ENCODE measurements at places on chromosomes 5 and 9.

DNA sequence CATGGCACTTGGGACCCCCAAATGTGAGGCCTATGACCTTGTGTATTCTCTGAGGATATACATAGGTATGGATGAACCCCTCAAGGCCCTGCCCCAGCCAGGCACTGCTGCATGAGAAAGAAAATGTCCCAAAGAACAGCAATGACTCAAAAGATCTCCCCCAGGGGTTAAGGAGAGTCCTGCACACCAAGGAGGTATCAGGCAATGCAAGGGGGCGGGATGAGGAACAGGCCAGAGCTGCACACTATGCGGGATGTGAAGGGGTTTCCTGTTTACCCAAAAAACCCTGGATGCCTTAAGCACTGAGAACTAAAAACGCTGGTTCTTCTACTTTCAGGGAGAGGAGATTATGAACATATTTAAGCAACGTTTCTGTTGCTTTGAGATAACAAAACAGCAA lies 3.4 kb downstream of the RAPGEF1 start:
- H3K27ac ChIP-seq: no peak overlapping the region
- H3K4me3 ChIP-seq: no peak overlapping the region
- no peak for DNase-seq
- H3K36me3 ChIP-seq: no peaks in the 10 kb centered on the region

DNA sequence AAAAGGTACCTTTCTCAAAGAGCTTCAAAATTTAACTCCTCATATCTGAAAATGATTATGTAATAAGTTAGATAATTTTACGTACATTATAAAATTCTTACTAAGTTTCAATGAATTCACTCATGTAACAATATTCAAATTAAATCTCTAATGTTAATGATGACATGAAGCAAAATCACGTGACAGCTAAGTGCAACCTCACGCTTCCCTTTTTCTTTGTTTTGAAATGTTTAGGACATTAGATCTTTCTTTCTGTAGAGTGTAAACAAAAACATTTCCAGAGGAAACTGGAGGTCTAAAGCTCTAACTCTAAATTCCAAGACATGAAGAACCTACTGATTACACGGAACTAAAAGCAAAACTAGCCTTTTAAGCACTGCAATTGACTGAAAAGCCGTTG lies 227.3 kb upstream of the TBCA start:
- no peaks in the 10 kb centered on the region for H3K36me3 ChIP-seq
- no peak overlapping the region for H3K4me3 ChIP-seq
- no peaks in the 10 kb centered on the region for H3K4me1 ChIP-seq
- no peak overlapping the region for H3K27ac ChIP-seq
- no peaks in the 10 kb centered on the region for H3K27me3 ChIP-seq
- DNase-seq: no peak

GRCh38 chr5:16390825-16391224 lies 74.8 kb downstream of the ZNF622 start:
- H3K4me3 ChIP-seq: no peak overlapping the region
- no peak overlapping the region for H3K27ac ChIP-seq
- no peaks in the 10 kb centered on the region for H3K27me3 ChIP-seq
- H3K4me1 ChIP-seq: no peaks in the 10 kb centered on the region

- no peak overlapping the region for H3K4me3 ChIP-seq
- no peak overlapping the region for H3K27ac ChIP-seq
- H3K27me3 ChIP-seq: no peaks in the 10 kb centered on the region
- DNase-seq: no peak
- no peaks in the 10 kb centered on the region for H3K36me3 ChIP-seq
Observed at GRCh38 chr9:98887918-98888510, 55.7 kb upstream of the COL15A1 start.

DNA sequence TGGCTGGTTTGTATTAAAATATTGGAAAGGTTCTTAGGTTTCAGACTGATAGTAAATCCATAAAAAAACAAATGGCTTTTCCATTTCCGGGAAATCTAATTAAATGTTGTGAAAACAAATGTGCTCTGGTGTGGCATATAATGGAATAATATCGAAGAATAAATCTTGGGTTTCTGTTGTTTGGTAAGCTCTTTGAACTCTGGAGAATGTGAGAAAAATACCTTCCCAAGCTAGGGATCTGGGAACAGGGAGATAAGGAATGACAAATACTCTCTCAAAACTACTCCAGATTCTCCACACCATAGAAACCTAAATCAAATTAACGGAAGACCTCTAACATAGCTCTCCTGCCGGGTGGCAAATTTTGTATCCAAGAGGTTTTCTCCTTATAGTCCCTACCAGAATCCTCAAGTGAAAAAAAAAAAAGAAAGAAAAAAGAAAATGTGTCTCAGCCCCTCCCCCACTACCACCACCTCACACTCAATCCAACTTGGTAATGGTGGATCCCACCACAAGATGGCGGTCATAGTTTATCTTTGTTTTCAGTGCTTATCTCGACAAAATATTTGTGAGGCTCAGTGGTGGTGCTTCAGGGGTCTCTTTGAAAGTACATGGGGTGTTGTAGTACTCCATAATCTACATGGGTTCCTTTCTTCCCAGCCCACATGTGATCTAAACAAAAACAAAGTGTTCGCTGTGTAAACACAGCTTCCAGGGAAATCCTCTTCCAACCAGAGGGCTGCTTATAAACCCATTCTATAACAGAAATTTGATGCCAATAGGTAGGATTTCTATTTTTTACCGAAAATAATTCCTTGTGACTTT lies 54.5 kb upstream of the FST start:
- no peaks in the 10 kb centered on the region for H3K4me1 ChIP-seq
- no peaks in the 10 kb centered on the region for H3K27me3 ChIP-seq
- H3K36me3 ChIP-seq: no peaks in the 10 kb centered on the region
- H3K27ac ChIP-seq: no peak overlapping the region
- H3K4me3 ChIP-seq: no peak overlapping the region

DNA sequence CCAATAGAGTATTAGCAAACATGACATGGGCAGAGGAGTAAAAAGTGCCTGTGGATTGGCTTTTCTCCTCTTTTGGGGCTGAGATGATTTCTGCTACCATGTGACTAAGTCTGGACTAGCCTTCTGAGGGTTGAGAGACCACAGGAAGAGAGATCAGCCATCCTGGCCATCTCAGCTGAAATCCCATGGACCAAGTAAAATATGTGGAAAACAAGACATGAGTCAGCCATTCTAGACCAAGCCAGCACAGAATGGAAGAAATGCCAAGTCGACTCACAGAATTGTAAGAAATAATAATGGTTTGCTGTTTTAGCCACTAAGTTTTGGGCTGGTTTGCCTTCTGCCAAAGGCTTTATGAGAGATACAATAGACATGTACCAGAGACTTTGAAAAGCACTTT lies 377.8 kb downstream of the CHSY3 start:
- DNase-seq: no peak
- H3K4me3 ChIP-seq: no peak overlapping the region
- H3K4me1 ChIP-seq: no peaks in the 10 kb centered on the region
- H3K36me3 ChIP-seq: no peaks in the 10 kb centered on the region
- H3K27ac ChIP-seq: no peak overlapping the region
- no peaks in the 10 kb centered on the region for H3K27me3 ChIP-seq

DNA sequence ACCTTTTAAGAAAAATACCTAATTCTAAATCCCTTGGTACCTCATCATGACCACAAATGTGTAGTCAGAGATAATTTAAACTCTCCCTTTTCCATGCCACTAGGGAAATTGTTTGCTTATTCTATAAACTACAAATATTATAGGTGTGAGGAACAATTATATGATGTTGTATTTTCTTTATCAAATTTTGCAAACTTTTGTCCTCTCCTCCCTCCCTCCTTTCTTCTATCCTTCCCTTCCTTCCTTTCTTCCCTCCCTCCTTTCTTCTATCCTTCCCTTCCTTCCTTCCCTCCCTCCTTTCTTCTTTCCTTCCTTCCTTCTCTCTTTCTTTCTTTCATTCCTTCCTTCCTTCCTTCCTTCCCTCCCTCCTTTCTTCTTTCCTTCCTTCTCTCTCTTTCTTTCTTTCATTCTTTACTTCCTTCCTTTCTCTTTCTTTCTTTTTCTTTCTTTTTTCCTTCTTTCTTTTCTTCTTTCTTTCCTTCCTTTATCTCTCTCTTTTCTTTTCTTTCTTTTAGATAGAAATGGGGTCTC lies 41.2 kb downstream of the SPZ1 start:
- no peak for DNase-seq
- no peaks in the 10 kb centered on the region for H3K36me3 ChIP-seq
- H3K4me1 ChIP-seq: no peaks in the 10 kb centered on the region
- H3K4me3 ChIP-seq: no peak overlapping the region
- no peak overlapping the region for H3K27ac ChIP-seq
- H3K27me3 ChIP-seq: no peaks in the 10 kb centered on the region

DNA sequence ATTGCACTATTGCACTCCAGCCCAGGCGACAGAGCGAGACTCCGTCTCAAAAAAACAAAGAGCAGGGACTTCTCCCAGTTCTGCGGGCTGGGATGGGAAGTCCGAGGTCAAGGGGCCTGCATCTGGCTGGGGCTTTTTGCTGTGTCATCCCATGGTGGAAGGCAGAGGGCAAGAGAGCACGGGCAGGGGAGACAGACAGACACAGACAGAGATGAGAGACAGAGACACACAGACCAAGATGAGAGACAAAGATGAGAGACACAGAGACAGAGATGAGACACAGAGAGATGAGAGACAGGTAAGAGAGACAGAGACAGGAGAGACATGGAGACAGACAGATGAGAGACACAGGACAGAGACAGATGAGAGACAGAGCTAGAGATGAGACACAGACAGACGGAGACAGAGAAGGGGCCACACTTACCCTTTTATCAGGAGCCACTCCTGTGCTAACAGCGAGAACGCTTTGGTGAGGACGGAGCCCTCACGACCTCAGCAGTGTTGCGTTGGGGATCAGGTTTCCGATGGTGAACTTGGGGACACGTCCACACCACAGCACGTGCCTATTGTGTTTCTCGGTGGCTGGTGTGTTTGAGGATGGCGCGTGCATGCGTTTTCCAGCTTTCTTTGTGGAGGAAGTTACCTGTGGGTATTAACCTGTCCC lies 8.9 kb upstream of the TOR4A start:
- H3K36me3 ChIP-seq: no peaks in the 10 kb centered on the region
- DNase-seq: no peak
- H3K27ac ChIP-seq: no peak overlapping the region
- no peak overlapping the region for H3K4me3 ChIP-seq
- H3K27me3 ChIP-seq: no peaks in the 10 kb centered on the region

GRCh38 chr5:65172486-65173129 lies 309.1 kb downstream of the ADAMTS6 start:
- no peak overlapping the region for H3K4me3 ChIP-seq
- DNase-seq: no peak
- no peaks in the 10 kb centered on the region for H3K4me1 ChIP-seq
- no peak overlapping the region for H3K27ac ChIP-seq
- H3K36me3 ChIP-seq: no peaks in the 10 kb centered on the region

DNA sequence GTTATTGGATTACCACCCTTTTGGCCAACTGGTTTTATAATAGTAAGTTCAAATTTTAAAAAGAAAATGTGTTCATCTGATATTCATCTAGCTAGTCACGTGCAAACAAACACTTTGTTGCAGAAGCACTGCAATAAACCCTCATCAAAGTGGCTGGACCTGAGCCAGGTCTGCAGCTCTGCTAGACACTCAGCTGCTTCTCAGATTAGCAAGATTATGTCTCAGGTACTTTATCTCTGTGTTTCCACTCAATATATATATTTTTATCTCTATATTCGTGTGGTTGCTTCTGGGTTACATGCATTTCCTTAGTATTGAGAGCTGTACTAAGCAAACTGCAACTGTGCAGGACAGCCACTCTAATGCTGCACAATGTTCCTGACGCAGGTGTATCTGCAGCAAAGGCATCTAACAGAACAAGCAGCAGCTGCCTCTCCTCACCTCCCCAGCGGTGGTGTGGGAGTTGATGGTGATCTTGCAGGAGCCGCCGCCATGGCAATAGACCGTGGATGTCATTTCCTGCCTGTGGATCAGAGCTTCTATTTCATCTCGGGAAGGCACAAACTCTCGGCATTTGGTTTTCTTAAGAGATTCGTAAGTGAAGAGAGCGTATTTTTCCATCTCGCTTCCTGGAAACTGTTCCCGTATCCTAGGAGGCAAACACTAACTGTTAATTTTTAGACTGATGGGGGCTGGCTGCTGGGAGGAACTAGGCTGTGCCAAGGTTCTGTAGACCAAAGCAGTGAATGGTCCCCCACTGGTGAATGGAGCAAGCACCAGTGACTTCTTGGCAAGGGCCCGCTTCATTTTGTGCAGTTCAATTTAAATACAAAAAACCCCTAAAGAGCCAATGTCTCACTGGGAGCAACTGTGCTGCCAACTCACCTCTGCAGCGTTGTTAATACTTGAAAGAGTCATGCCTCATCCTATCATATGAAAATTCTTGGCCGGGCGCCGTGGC lies 56.7 kb upstream of the RETREG1 start:
- H3K36me3 ChIP-seq: no peaks in the 10 kb centered on the region
- no peak for DNase-seq
- H3K4me1 ChIP-seq: peaks cover 6% of the 10 kb centered on the region
- H3K4me3 ChIP-seq: no peak overlapping the region
- no peaks in the 10 kb centered on the region for H3K27me3 ChIP-seq
- H3K27ac ChIP-seq: no peak overlapping the region

- no peaks in the 10 kb centered on the region for H3K27me3 ChIP-seq
- H3K4me3 ChIP-seq: no peak overlapping the region
- no peaks in the 10 kb centered on the region for H3K4me1 ChIP-seq
- no peak for DNase-seq
Observed at GRCh38 chr5:84292788-84293653, 91.7 kb downstream of the EDIL3 start.

DNA sequence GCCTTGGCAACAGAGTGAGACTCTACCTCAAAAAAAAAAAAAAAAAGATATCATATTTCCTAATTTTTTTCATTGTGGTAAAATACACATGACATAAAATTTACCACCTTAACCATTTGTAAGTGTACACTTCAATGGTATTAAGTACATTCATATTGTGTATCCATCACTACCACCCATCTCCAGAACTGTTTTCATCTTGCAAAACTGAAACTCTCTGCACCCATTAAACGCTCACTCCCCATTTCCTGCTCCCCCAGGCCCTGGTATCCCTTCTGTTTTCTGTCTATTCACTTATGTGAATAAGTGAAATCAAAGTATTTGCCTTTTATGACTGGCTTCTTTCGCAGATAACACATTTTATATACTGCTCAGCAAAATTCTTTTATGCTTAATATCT lies 12.8 kb downstream of the LRRC8A start:
- DNase-seq: no peak
- H3K27me3 ChIP-seq: no peaks in the 10 kb centered on the region
- peak overlapping the region; percentile 44 for H3K27ac ChIP-seq
- H3K4me1 ChIP-seq: peaks cover 9% of the 10 kb centered on the region
- H3K36me3 ChIP-seq: no peaks in the 10 kb centered on the region
- no peak overlapping the region for H3K4me3 ChIP-seq

GRCh38 chr5:120779674-120780073 lies 315.6 kb downstream of the PRR16 start:
- no peak overlapping the region for H3K4me3 ChIP-seq
- no peaks in the 10 kb centered on the region for H3K4me1 ChIP-seq
- no peaks in the 10 kb centered on the region for H3K36me3 ChIP-seq
- no peaks in the 10 kb centered on the region for H3K27me3 ChIP-seq
- DNase-seq: no peak

GRCh38 chr9:133155156-133155555 lies 8.6 kb downstream of the GBGT1 start:
- no peaks in the 10 kb centered on the region for H3K27me3 ChIP-seq
- H3K36me3 ChIP-seq: no peaks in the 10 kb centered on the region
- H3K27ac ChIP-seq: no peak overlapping the region
- no peak overlapping the region for H3K4me3 ChIP-seq
- no peak for DNase-seq
- peaks cover 4% of the 10 kb centered on the region for H3K4me1 ChIP-seq
